Stimulated activated CD8-positive, alpha-beta memory T cell treated with anti-CD3 and anti-CD28 coated beads, Interleukin-7, amount 100 ng/mL, for 4 hours (primary cell): ENCODE measurements at places on chromosomes 11 and 22.
A peak's percentile ranks its signal among the peaks of the same experiment; 100 is the strongest.

DNA sequence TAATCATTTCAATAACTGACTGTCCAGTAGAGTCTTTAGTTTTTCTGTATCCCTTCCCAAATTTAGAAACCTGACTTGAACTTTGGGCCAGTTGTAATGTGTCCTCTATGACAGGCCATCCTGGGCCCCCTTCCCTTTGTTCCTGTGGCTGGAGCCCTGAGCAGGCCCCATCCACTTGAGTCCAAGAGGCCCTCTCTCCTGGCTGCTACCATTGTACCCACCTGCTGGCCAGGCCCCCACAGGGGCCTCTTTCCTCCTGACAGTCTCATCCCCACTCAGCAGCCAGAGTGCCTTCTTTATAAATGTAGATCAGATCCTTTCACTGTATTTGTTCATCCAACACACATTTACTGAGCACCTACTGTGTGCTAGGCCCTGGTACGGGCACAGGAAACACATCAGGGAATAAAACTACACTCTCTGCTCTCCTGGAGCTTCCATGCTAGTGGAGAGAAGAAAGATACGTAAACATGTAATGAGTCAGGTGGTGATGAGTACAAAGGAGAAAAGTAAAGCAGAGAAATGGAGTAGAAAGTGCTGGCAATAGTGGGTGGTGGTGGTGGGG lies 2.7 kb upstream of the LRP5 start:
- DNase-seq, result no peak

- no peak for DNase-seq
Observed at GRCh38 chr11:65610404-65610803, 3.6 kb downstream of the MAP3K11 start.

DNA sequence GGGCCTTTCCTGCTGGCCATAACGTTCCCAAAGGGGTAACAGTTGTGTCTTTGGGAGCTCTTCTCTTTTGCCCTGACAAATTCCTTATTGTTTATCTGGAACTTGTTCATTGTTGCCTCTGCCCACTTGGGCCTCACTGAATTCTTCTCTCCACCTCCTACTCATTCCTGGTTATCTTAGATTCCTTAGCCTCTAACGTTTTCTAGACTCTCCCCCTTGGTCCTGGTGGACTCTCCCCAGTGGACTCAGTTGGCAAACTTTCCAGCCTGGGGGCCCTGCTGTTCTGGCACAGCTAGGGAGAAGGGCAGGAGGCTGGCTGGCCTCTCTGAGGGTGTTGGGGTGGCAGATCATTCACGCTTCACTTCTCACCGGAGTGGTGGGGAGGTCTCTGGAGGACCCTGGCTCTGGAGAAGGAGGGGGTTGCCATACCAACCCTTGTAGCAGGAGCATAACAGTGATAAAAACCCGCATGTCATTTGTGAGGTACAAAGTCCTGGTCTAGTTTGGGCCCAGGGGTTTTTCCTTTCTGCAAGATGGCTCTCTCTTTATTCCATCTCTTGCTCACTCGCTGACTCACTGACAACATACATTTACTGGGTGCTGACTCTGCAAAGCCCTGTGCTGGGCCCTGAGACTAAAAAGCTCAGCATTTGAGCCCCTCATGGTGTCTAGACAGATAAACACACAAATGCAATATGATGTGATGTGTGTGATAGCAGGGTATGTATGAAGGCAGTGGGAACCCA lies 39.7 kb downstream of the YWHAH start:
- no peak for DNase-seq

DNA sequence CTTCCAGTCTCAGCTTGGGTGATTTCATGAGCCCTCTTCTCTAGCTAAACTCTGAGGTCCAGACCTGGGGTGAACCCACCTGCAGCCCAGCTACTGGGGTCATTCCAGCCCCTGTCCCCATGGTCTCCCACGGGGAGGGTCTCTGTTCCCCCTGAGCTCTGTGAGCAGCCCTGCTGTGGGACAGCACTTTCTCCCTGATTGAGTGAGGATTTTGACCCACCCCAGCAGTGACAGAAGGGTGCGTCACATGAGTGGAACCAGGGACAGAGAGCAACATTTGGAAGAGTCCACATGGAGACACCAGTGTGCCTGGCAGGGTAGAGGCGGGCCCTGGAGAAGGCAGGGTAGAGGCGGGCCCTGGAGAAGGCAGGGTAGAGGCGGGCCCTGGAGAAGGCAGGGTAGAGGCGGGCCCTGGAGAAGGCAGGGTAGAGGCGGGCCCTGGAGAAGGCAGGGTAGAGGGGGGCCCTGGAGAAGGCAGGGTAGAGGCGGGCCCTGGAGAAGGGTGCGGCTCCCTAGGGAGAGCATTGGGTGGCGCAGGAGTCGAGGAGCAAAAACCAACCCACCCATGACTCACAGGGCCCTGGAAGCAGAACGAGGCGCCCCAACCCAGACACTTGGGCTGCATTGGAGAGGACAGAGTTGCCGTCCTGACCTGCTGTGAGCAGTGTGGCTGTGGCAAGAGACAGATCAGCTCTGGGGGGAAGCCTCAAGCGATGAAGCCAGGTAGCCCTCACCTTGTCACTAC lies 227.7 kb upstream of the B3GAT1 start:
- no peak for DNase-seq

DNA sequence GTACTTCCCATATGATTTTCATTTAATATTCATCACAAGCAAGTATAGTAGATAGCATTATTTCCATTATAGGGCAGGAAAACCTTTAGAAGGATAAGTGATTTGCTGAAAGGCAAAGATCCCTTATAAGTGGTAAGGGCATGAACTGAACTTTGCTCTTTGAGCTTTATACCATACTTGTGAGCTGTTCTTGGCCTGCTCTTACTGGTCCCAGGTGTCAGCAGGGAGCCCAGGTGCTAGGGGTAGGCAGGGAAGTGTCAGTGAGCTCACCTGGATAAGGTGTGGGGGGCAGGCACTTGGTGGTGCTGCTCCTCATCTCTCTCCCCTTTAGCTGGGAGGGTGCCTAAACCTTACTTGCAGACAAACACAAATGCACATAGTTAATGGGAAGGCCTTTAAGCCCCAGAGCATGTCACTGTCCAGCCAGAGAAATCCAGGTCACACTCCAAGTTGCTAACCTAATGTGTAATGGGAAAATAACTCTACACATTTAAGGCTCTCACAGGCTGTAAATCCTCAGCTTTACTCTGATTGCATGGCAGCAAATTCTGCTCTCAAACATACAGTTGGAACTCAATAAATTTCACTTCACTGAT lies 114.4 kb downstream of the PLEKHA7 start:
- no peak for DNase-seq

- no peak for DNase-seq
Observed at GRCh38 chr11:124788521-124788920, 11.7 kb downstream of the MSANTD2 start.

DNA sequence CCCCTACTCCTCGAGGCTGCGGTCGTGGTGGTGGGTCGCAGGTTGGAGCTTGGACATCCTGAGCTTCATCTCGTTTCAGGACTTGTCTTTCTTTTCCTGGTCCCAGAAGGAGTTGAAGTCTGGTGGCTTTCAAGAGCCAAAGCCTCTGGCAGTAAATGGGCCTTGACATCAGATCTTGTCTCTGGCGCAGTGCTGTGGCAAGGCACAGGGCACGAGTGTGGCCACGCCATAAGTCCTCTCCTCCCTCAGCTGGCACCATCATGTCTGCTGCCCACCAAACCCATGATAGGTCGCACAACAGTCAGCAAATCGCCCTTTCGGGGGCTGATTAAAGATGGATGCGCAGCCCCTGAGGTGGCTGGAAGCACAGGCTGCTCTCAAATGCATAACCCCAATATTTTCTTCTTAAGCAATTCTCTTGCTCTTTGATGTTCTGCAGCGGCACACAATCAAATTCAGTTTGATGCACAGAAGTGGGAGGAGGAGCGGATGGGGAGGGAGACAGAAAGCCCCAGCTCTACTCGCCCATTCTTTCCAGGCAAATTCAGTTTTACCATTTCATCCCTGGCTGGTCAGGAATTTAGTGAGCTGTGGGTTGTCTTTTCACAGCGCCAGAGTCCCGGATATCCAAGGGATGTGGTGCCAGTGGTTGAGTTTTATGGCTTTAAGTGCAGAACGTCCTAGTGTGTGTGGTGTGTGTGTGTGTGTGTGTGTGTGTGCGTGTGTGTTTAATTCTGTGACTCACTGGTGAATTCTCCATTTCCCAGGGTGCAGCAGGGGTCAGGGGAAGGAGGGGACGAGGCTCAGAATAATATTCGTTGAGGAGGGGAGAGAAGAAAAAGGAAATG lies 162.0 kb downstream of the DSCAML1 start:
- DNase-seq, result no peak

DNA sequence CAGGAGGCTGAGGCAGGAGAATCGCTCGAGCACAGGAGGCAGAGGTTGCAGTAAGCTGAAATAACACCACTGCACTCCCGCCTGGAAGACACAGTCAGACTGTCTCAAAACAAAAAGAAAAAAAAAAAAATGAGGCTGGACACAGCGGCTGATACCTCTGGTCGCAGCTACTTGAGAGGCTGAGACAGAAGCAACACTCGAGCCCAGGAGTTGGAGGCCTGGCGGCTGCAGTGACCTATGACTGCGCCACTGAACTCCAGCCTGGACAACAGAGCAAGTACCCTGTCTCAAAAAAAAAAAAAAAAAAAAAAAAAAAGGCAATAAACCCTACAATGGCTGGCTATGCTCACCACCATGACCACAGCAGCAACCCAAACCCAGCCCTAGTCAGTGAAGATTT lies 11.0 kb downstream of the NAP1L4 start:
- no peak for DNase-seq

DNA sequence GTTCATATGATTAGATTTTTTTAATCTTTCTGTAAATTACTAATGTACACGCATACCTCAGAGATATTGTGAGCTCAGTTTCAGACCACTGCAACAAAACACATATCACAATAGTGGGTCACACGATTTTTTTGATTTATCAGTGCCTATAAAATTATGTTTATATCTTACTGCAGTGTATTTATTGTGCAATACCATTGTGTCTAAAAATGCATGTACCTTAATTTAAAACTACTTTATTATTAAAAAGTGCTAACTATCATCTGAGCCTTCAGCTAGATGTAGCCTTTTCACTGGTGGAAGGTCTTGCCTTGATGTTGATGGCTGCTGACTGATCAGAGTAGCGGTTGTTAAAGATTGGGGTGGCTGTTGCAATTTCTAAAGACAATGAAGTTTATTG lies 918.8 kb upstream of the CHORDC1 start:
- DNase-seq, result no peak

DNA sequence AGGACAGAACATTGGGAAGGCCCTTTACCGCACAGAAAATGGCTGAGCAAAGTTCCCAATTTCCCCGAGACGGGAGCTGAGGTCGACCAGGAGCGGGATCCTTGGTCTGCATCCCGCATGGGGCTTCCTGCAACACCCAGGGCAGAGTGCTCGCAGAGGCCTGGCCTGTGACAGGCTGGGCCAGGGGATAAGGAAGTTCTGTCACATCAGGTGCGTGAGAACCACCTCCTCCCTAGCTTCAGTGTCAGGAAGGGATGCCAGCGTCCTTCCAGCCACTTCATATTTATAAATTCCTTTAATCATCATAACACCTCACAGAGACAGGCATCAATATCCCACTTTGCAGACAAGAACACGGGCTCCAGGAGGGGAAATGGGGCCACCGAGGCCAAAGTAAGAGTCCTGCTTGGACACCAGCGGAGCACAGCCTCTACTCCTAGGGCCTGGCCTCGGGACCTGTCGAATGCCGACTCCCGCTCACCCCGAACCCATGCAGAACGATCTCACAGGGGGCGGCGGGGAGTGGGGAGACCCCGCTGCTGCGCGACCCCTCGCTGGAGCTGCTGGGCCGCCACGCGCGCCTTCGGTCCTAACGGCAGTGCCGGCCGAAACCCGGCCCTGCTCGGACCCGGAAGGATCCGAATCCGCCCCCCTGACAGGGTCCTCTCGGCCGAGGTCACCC lies 532 bp downstream of the BET1L start:
- no peak for DNase-seq

GRCh38 chr11:43687120-43687791 lies 6.7 kb downstream of the HSD17B12 start:
- DNase-seq, result no peak

DNA sequence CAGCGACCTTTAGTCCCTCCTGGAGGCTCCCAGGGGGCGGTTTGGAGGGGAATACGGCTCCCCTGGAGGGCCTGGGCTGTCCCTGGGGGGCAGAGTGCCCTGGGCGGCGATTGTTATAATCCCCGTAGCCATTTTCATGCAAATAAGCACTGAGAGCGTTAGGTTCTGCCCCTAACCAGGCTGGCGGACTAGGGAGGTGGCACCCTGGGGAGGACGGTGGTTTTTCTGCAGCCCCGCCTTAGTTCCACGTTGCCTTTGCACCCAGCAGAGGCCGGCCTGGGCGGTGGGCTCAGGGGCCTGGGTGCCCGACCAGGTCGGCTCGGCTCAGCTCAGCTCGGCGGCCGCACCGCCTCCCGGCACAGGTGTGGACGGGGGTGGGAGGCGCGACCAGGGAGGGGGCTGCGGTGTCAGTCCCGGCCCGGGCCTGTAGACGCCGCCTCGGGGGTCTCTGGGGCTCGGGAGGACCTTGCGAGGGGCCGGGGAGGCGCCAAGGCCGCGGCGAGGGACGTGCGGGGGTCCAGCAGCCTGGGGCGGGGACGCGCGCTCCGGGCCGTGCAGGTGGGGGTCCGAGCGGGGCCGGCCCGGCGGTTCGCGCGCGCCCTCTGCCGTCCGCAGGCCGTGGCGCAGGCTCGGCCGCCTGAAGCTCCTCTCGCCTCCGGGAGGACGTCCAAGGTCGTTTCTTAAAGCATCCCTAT lies 2.3 kb upstream of the DUSP8 start:
- DNase-seq, result peak; percentile 45

- no peak for DNase-seq
Observed at GRCh38 chr11:102685754-102686153, 19.8 kb downstream of the MMP27 start.

- no peak for DNase-seq
Observed at GRCh38 chr11:75265851-75266531, 25.4 kb downstream of the TPBGL start.

GRCh38 chr11:77019976-77020595 lies 14.1 kb upstream of the B3GNT6 start:
- no peak for DNase-seq

DNA sequence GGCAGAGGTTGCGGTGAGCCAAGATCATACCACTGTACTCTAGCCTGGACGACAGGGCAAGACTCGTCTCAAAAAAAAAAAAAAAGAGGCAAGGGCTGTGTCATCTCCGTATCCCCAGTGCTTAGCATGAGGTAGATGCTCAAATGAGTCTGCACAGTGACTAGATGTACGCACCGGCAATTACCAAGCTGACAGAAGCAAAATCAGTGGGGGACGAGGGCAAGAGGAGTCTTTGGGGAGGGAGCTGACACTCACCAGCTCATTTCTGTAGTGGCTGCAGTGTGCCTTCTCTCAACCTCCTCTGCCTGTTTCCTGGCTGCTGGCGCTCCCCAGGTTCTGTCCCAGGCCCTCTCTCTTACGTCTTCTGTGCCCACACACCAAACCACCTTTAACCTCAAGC lies 69.9 kb downstream of the PACSIN2 start:
- DNase-seq, result no peak
